ENCODE measurements at places on chromosomes 2 and 18.

DNA sequence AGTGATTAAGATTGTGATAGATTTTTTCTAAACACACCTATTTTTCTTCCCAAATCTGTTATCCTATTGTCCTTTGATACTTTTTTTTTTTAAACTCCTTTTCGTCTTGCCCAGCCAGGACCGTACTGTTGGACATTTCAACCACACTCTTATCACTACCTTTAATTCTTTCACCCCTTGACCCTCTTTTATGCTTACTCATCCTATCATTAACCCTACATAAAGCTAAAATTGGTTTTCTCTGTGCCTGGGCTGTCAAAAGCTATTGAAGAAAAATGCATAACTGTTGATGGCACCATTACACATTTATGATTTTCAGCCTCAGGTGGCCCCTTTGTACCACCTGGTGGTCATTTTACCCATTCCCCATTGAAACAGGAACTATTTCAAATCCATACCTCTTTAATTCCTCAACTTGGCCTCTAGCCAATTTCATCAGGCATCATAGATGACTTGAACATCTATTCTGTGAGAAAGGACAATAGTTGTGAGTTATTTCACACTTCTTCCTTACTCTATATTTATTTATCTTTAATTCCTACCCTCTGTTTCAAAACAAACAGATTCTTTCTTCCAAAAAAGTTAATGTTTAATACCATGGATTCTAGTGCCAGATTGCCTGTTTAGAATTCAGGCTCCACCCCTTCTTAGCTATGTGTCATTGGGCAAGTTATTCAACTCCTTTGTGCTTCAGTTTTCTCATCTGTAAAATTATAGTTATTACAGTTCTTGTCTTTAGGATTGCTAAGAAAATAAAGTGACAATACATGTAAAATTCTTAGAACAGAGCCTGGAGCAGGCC is 258.6 kb downstream of the CAMKMT start:
- no peak for DNase-seq

GRCh38 chr2:40177366-40177765 is 274.5 kb downstream of the SLC8A1 start:
- DNase-seq = no peak

DNA sequence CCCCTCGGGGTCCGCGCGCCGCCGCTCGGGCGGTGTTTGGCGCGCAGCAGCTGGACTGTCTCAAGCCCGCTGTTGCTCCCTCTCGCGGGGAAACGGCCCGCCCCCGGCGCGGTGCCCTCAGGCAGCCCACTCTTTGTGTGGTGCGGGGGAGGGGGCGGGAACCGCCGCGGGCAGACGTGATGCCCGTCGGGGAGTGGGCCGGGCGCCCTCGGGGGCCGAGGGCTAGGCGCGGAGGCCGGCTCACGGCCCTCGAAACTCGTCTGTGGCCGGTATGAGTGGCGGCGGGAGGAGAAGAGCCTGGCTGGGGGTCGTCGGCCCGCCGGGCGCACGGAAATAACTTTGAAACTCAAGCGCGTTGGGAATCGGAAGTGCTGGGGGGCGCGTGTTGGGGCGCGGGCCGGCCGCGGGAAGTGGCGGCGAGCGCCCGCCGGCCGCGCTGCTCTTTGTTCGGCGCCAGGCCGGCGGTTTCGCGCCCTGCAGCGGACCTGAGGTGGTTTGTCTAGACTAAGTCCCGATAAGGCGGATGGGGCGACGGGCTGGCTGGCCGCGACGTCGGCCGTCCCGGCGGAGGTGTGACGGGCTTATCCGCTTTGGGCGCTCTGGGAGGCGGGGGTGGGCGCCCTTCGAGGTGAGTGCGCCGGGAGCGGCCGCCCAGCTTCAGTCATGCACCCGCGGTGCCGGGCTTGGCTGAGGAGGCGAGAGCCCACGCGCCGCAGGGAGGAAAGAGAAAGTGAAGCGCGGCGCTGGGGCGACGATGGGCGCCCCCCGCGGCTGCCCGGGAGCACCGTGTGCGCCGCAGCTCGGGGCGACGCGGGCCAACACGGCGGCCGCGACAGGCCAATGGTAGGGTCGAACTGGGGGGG is 679 bp downstream of the PTMA start:
- DNase-seq = no peak

DNA sequence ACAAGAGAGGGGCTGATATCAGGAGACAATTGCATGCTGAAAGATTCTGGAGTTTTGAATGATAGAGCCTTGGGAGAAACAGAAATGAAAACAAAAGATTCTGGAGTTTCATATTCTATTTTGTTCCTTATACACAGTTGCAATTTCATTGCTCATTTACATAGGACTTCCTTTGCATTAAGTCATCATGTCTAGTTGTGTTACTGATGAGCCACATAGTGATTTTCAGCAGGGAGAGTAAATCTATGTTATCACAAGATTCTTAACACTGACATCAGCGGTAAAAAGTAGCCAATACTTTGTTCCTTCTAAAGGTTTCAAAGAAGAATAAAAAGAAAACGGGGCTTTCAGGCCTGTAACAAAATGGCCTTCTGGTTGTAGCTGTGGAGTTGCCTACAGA is 7.1 kb downstream of the ADAM17 start:
- no peak for DNase-seq

DNA sequence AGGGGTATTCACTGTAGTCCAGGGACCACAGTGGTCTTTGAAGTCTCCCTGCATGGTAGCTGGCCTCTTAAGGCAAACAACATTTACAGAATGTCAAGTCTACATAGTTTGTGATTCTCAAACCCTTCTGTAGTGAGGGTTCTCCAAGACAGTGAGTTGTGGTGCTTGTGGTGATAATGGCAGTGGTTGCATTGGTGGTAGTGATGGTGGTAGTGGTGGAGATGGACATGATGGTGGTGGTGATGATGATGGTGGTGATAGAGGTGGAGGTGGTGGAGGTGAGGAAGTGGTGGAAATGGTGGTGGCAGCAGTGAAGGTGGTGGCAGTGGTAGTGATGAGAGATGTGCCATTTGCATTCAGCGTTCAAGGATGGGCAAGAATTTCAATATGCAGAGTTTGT is 104.9 kb downstream of the TACR1 start:
- no peak for DNase-seq

DNA sequence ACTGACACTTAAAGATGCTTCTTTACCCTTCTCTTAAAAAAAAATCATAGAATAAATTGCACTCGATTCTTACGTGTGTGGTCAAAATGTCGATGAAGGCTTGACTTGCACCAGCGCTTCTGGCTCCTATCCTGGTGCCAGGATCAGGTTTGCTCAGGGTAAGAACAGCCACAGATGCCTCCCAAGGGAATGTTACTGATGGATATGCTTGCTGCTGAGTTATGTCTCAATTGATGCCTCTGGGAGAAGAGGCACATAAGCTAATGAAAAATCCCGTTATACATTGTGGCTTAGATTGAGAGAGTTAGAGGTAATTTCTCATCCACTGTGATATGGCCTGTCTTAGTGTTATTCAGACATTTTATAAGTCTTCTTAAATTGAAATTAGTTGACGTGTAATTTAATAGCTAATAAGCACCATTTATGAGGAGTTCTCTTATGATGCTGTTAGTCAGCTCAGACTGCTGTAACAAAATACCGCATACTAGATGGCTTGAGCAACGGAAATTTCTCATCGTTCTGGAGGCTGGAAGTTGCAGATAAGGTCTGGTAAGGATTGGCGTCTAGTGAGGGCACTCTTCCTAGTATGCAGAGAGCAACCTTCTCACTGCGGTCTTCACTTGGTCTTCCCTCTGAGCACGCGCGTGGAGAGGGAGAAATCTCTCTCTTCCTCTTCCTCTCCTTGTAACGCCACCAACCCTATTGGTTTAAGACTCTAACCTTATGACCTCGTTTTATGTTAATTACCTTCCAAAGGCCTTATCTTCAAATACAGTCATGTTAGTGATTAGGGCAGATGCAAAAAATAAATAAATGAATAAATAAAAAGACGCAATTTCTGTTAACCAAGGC is 116.6 kb upstream of the NOSTRIN start:
- no peak for DNase-seq

GRCh38 chr18:2121224-2121623 is 450.1 kb downstream of the METTL4 start:
- no peak for DNase-seq

DNA sequence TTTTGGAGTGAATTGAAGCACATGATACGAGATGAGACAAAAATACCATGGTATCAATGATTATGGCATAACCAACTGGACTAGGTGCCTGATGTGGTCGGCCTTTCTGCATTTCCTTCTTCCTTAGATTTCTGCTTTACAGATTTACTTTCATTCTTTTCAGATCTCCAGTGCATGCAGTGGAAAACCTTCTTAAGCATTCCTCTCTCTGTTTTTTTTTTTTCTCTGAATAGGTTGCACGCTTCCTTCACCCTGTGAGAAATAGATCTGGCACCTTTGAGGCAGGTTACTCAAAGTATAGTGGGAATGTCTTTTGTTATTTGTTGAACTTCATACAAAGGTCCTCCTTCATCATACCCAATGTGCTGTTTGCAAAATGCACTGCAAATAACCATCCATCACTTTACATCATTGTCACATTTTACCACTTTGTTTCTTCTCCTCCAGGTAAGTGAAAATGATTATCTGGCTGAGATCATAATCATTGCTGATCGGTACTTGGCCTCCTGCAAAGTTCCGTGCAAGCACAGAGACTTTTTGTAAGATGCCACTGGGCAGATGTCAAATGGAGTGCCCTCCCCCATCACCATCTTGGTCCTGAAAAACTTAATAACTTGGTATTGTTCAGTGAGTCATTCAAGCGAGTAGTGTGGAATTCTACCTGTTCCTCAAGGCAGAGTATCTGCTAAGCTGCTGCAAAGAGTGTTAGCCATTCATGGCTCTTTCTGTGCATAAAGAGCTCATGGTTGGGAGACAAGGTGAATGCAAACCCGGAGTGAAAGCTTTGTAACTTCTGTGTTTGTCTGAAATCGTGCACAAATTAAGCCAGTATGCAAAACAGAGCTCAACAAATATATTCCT is 30.0 kb upstream of the KLHL14 start:
- DNase-seq = no peak

- no peak for DNase-seq
Observed at GRCh38 chr2:217972490-217972889, 30.3 kb downstream of the TNS1 start.

DNA sequence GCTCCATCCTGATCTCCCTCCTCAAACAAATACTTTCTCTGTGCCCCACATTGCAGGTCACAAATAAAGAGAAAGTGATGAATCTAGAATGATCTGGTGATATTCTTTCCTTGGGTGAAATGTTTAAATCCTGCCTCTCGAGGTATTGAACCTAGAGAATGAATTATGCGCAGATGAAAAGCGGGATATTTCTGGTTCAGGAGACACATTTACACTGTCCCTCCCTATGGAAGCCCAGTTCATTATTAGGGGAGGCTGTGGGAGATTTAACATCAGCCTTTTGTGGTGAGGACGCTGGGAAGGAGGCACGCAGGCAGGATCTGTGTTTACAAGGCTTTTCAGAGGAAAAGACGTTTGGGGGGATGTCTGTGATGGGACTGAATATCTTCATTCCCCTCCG is 20.6 kb downstream of the MAPRE2 start:
- DNase-seq = no peak

DNA sequence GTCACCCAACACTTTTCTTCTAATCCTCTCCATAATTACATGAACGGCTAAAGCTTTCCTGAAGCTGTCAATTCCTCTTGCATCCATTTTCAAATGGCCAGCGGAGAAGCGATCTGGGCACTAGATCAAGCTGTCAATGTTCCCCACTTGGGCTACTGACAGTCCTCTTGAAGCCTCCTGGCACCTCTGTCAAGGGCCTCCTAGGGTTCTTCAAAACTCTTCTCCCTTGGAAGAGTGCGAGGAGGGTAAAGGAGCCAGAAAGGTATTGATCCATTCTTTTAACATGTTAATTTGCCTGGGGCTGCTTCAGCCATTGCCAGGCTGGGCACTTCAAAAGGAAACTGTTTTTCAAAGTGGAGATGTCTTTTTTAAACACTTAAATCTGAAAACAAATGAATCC is 19.8 kb downstream of the EPHA4 start:
- no peak for DNase-seq

- no peak for DNase-seq
Observed at GRCh38 chr18:9617006-9617542, 2.7 kb upstream of the PPP4R1 start.

DNA sequence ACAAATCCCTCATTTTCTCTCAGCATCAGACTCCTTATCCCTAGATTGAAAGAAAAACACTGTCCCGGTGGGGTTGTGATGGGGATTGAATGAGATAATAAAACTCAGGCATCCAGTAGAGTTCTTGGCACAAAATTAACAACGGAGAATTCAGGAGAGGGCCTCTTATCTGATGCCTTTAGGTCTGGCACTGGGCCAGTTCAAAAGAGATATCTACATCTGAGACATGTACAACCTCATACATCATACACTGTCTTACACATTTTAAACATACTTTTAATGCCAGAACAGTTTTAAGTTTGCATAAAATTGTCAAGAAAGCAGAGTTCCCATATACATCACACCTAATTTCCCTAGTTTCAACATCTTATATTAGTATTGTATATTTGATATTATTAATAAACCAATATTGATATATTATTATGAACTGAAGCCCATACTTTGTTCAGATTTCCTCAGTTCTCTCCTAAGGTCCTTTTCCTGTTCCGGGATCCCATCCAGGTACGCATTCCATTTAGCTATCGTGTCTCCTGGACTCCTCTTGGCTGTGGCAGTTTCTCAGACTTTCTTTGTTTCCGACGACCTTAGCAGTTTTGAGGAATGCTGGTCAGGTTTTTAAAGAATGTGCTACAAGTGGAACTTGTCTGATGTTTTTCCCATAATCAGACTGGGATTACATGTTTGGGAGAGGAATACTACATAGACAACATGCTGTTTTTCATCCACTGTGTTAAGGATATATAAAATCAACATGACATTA is 27.8 kb downstream of the NXPH2 start:
- no peak for DNase-seq

DNA sequence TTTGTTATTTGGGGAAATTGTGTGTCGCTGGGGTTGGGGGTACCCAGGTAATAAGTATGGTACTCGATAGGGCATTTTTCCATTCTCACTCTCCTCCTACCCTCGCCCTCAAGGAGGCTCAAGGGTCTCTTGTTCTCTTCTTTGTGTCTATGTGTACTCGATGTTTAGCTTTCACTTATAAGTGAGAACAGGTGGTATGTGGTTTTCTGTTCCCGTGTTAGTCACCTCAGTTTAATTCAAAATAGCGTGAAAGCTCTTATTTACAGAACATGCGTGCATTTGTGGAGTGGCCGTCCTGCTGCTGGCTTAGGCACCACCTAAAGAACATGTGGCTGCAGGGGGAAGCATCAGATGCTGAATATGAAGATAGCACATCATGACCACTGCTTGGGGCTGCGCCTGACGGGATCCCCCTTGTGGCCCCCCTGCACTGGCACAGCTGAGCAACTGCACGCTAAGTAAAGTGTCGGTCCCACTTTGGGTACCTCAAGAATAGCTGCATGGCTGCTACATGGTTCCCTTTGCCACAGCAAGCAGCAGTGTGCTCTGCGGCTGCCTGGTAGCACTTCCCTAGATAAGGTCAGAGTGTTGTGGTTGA is 569.0 kb downstream of the DCDC2C start:
- no peak for DNase-seq

GRCh38 chr2:221571025-221571550 is 1.0 kb downstream of the EPHA4 start:
- DNase-seq = no peak

- no peak for DNase-seq
Observed at GRCh38 chr2:19545507-19545906, 187.1 kb upstream of the OSR1 start.

Data from right atrium auricular region (tissue), 2 donors.